ENCODE measurements at places on chromosomes 5 and 9.

GRCh38 chr5:153513156-153513555 lies 22.7 kb downstream of the GRIA1 start:
- DNase-seq = peak; percentile 57

DNA sequence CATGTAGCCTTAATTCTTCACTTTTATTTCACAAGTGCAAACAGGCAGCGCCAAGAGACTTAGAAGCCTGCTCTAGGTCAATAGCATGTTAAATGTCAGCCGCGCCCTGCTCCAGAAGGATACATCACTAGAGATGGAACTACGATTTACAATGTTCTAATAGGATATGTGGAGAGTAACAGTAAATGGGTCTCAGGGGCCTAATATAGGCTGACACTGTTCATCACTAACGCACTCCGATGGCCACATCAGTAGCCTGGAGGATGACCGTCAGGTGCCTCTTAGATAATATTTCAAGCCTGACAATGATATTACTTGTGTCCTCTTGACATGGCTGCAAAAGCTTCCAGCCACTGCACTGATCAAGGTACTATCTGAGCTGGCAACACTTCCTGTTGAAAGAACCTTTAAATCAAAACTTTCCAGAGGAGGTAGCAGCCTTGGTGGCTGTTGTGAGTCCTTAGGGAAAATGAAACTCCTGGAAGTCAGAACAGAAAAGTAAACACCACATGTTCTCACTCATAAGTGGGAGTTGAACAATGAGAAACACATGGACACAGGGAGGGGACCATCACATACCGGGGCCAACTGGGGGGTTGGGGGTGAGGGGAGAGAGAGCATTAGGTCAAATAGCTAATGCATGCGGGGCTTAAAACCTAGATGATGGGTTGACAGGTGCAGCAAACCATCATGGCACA lies 35.0 kb downstream of the PTTG1 start:
- no peak for DNase-seq

DNA sequence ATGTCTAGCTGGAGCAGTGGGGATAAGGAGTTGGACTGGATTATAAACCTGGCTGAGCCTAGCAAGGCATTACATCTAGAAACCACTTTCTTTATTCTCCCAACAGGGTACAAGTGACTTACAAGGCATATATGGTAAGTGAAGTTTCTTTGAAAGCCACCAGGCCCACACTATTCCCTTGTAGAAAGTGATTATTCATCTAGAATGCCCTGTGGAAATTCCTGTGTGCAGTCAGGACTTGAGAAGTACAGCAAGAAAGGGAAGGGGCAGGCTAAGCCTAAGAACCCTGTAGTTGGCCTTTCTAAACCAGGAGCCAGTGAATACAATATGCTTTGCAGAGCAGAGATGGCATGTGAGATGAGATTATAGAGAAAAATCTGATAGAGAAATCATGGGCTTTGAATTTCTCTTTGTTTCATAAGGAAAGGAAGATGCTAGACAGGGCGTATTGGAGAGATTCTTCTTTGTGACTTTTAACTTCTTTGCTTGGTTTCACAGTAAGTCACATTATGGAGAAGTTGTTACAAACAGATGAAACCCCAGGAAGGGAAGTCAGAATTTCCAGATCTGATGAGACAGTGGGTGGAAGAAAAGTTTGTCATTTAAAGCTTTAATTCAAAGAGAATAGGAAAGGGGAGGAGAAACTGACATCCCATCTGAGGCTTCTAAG lies 321.7 kb downstream of the NDUFS4 start:
- DNase-seq = no peak

DNA sequence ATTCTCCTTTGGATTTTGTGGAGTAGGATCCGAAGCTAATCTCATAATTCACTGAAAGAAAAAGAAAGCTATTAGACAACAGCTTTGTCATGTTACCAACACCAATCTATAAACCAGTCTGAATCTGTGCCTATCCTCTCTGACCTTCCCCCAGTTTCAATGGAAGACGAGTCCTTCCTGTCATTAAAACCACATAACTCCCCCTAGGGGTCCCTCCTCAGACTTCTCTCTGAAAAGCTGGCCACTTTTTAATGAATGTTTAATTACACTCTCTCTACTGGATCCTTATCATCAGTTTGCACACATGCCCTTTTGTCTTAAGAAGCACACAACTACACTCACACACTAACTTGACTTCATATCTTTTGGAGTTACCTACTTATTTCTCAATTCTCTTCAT lies 98.0 kb upstream of the TSLP start:
- no peak for DNase-seq

GRCh38 chr5:107470295-107470582 lies 200.5 kb downstream of the EFNA5 start:
- DNase-seq = peak; percentile 54

GRCh38 chr9:134343637-134344036 lies 17.4 kb downstream of the RXRA start:
- DNase-seq = no peak

GRCh38 chr5:127012916-127013315 lies 17.4 kb downstream of the MARCHF3 start:
- peak; percentile 28 for DNase-seq

DNA sequence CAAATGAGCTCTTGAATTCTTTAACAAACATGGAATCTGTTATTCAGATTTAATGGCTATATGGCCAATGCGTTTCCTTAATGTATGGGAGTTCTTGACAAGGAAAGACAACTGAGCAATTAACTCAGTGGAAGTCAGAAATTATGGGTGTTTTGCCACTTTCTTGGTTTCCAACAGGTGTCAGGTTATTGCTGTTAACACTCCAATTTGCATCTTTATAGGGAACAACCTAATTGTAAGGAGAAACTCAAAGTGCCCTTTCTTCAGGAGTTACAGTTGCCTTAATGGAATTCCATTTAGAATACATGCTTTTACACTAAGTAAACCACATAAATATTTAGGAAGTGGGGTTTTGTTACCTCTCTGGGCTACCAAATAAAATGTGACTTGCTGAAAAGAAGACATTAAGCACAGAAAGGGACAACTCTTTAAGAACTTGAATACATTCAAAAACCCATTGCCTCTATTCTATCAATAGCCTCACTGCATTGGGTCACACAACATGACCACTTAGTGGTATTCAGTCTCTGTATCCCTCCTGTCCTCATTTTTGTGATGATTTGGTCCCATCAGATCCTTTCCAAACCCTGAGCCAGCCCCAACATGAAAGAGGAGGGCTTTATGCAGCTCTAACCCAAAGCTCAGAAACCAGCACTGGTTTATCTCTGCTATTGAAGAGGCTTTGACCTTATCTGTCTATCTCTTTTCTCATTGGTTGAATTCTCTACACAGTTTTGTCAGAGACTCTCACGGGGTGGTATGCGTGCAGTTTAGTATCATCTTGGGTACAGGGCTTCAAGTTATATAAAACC lies 118.7 kb downstream of the EDIL3 start:
- DNase-seq = no peak

DNA sequence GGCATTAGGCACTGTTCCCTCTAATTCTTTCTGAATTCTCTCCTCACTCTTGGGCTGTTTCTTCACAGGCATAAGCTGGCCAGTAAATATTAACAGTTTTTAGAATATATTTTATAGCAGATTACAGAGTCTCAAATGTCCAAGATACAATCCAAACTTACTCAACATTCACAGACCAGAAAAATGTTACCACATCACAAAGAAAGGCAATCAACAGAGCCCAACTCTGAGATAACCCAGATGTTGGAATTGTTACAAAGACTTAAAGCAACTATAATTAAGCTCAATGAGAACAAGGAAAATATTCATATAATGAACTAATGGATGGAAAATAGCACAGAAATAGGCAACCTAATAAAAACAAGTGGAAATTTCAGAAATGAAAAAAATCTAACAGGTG lies 401.1 kb upstream of the RGMB start:
- DNase-seq = no peak

DNA sequence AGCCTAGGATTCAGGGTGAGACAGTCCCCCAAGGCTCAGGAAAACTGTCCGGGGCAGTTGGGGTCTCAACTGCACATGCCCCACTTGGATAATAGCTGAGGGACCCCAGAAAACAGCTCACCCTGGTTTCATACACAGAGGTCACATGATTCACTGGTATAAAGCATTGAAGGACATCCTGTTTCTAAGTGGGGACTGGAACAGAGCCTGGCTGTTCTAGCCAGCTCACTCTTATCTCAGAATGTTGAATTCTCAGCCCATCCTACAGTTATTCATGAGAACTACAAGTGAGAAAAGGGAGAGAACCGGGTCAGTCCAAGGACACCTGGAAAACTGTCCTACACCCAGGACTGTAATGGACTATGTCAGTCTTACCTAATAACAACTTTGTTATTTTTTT lies 170.9 kb downstream of the FGF1 start:
- DNase-seq = no peak

DNA sequence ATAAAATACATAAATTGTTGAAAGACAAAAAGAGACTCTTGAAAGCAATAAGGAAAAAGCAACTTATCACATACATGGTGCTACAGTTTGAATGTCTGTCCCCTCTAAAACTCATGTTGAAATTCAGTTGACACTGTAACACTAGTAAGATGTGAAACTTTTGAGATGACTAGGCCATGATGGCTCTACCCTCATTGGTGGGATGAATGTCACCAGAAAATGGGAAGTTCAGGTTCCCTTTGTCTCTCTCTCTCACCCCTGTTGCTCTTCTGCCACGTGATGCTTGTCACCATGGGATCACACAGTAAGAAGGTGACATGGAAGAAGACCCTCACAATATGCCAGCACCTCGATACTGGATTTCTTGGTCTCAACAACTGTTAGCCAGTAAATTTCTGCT lies 50.3 kb upstream of the SPTLC1 start:
- no peak for DNase-seq

DNA sequence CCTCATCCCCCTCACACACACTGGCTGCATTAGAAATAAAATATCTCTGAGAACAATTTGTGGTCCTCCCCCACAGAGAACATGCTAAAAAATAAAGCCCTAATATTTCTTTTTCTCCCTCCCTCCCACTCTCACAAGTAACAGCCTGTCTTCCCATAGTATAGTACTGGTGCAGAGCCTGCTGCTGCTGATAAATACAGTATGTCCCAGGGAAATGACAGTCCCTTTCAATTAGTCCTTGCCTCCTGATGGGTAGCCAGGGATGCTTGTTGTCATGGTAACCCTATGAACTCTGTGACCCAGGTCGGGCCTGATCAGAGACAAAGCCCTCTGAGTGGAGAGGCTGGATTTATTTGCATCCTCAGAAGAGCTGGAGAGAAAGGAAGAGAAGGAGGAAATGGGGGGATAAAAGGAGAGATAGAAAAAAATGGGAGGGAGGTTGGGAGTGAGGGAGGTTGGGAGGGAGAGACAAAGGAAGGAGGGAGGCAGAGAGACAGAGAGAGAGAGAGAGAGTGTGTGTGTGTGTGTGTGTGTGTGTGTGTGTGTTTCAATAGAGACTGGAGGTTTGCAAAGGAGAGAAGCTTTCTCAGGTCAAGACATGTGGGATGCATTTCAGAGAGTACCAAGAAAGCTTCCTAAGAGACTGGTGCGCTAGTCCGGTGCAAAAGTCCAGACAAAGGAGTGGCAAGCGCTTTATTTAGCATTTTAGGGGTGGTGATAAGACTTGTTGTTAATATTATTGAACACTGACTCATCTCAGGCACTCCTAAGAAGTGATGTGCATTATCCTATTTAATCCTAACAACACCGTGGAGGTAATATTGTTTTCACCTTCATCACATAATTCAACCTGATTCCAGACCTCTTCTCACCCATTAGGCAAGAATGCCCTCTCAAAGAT lies 260.8 kb downstream of the FAM114A2 start:
- DNase-seq = no peak

- no peak for DNase-seq
Observed at GRCh38 chr9:33464045-33464636, 9.6 kb downstream of the NOL6 start.

GRCh38 chr9:38417003-38417945 lies 7.0 kb downstream of the IGFBPL1 start:
- no peak for DNase-seq

GRCh38 chr9:127449332-127449966 lies 1.8 kb downstream of the RPL12 start:
- no peak for DNase-seq

- no peak for DNase-seq
Observed at GRCh38 chr5:89064054-89064453, 181.1 kb upstream of the MEF2C start.

DNA sequence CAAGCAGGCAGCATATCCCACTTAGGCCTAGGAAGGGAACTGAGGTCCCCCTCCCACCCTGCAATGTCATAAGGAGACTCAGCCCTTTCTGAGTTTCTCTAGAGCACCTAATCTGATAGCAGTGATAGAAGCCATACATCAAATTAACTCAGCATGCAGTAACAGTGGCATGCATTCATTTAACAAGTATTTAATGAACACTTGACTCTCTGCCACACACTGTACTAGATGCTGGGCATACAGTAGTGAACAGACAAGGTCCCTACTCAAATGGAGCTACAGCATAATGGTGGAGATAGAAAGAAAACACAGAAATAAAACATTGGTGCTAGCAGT lies 58.6 kb downstream of the SLC22A5 start:
- DNase-seq = no peak

- DNase-seq = no peak
Observed at GRCh38 chr9:36325081-36325828, 67.0 kb upstream of the GNE start.

DNA sequence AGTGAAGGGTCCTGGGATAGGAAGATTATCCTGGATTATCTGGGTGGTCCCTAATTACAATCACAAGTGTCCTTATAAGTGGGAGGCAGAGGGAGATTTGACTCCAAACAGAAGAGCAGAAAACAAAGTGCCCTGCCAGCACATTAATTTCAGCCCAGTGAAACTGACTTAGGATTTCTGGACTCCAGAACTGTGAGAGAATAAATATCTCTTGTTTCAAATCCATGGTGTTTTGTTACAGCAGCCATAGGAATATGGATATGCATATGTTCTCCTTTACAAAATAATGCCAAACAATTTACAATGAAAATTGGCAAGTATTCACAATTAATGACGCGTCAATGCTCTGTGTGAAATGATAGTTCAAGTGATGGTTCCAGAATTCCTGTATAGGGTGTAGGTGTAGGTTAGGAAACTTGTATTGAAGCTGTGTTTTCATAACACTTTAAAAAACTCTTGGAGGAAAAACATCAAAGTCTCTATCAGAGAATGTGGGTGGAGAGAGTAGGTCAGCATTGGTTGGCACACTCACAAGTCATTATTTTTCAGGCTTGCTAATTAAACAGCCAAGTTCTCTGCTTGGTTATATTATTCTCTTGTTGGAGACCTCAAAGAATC lies 19.9 kb upstream of the PLPP1 start:
- DNase-seq = no peak
